Pancreas (tissue), 10 donors: ENCODE measurements at places on chromosomes 4 and X. TPM values are rescaled to one million over a fixed set of nuclear protein-coding genes. Genes with fewer than 3 reads are reported as not detected.
A peak's percentile ranks its signal among the peaks of the same experiment; 100 is the strongest.

- peak; percentile 47 for DNase-seq
- no peaks in the 10 kb centered on the region for H3K36me3 ChIP-seq
- peak overlapping the region; percentile 27 for H3K4me3 ChIP-seq
- H3K4me1 ChIP-seq = no peaks in the 10 kb centered on the region
- H3K27ac ChIP-seq = no peak overlapping the region
These were observed 10.6 kb upstream of the ELF4 start for GRCh38 chrX:130120746-130121504.

- H3K27ac ChIP-seq = no peak overlapping the region
- DNase-seq = no peak
- H3K36me3 ChIP-seq = no peaks in the 10 kb centered on the region
- H3K27me3 ChIP-seq = no peaks in the 10 kb centered on the region
- no peaks in the 10 kb centered on the region for H3K4me1 ChIP-seq
- H3K4me3 ChIP-seq = no peak overlapping the region
These were observed 53.4 kb downstream of the GPAT3 start for GRCh38 chr4:83589279-83589678.

DNA sequence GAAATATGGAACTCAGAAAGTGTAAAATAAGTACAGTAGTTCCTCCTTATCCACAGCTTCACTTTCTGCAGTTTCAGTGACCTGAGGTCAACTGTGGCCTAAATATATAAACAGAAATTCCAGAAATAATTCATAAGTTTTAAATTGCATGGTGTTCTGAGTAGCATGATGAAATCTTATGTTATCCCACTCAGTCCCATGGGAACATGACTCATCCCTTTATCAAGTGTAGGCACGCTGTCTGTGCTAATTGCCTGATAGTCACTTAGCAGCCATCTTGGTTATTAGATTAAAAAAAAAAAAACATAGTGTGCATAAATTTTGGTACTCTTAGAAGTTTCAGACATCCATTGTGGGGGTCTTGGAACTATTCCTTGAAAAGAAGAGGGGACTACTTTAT is 983.4 kb upstream of the ADGRL3 start:
- no peaks in the 10 kb centered on the region for H3K27me3 ChIP-seq
- no peak overlapping the region for H3K27ac ChIP-seq
- no peak for DNase-seq

- no peak overlapping the region for H3K4me3 ChIP-seq
- H3K27me3 ChIP-seq = no peaks in the 10 kb centered on the region
- no peaks in the 10 kb centered on the region for H3K4me1 ChIP-seq
- DNase-seq = no peak
- H3K27ac ChIP-seq = no peak overlapping the region
- peaks cover 20% of the 10 kb centered on the region for H3K36me3 ChIP-seq
These were observed 52.4 kb downstream of the GAK start for GRCh38 chr4:879729-880077.

GRCh38 chrX:26922278-26922677 is 540.9 kb downstream of the PPP4R3C start:
- no peaks in the 10 kb centered on the region for H3K36me3 ChIP-seq
- no peak overlapping the region for H3K27ac ChIP-seq
- no peaks in the 10 kb centered on the region for H3K27me3 ChIP-seq
- no peaks in the 10 kb centered on the region for H3K4me1 ChIP-seq

- no peak for DNase-seq
- H3K4me3 ChIP-seq = no peak overlapping the region
- no peak overlapping the region for H3K27ac ChIP-seq
- H3K4me1 ChIP-seq = no peaks in the 10 kb centered on the region
These were observed 47.5 kb downstream of the UCHL1 start for GRCh38 chr4:41304221-41304620.

SYTL5 gene
- 1.9 TPM for polyA plus RNA-seq

TASL gene
- polyA plus RNA-seq = 0.27 TPM

PAGE1 gene
- polyA plus RNA-seq = not detected

IL1RAPL1 gene
- polyA plus RNA-seq = not detected

GRIA3 gene
- 11.8 TPM for polyA plus RNA-seq

TMEM255A gene
- 1.0 TPM for polyA plus RNA-seq

MAGEA12 gene
- polyA plus RNA-seq = not detected
